Epithelial cell of esophagus (primary cell): ENCODE measurements at places on chromosomes 3 and 15.

GRCh38 chr3:72664184-72664975 lies 183.9 kb downstream of the SHQ1 start:
- no peak for DNase-seq

- no peak for DNase-seq
Measured at GRCh38 chr3:146501752-146502151, 32.4 kb upstream of the PLSCR2 start.

DNA sequence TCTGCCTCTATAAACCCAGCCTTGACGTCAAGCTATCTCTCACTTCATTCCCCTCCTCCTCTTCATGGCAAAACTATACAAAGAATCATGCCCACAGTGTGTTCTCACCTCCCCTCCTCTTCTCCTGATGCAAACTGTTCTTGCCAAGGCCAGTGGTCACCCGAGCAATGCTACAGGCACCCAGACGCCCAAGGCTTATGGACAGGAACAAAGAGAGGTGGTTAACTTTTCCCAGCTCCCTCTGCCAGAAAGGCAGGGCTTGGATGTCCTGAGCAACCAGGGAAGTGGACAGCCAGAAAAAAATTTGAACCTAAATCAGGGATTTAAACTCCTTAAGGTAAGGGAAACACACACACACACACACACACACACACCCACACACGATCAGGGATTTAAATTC lies 5.1 kb downstream of the SLC41A3 start:
- DNase-seq = no peak

GRCh38 chr3:14404631-14405359 lies 2.4 kb downstream of the SLC6A6 start:
- DNase-seq = no peak

GRCh38 chr3:3097958-3098357 lies 12.2 kb downstream of the IL5RA start:
- no peak for DNase-seq

- DNase-seq = no peak
Measured at GRCh38 chr3:119205209-119205608, 31.8 kb downstream of the UPK1B start.

GRCh38 chr15:90049666-90050604 lies 48.8 kb downstream of the ZNF710 start:
- no peak for DNase-seq

DNA sequence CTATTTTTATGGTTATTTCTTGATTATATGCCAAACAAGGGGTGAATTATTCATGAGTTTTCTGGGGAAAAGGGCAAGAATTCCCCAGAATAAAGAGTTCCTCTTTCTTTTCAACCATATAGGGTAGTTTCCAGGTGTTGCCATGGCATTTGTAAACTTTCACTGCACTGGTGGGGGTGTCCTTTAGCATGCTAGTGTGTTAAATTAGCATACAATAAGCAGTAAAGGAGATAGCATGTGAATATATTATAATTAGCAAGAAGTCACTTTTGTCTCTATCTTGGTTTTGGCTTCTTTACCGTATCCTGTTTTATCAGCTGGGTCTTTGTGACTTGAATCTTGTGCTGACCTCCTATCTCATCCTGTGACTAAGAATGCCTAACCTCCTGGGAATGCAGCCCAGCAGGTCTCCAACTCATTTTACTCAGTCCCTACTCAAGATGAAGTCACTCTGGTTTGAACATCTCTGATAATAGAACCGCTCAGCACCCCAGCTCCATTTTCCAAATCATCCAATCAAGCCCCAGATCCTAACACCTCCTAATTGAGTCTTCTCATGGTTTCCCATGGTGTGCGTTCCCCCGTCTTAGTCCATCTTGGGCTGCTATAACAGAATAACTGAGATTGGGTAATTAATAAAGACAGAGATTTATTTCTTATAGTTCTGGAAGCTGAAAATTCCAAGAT lies 3.4 kb upstream of the SELENOT start:
- DNase-seq = peak; percentile 93

- peak; percentile 48 for DNase-seq
Measured at GRCh38 chr15:101578443-101578894, 73.7 kb downstream of the TM2D3 start.

DNA sequence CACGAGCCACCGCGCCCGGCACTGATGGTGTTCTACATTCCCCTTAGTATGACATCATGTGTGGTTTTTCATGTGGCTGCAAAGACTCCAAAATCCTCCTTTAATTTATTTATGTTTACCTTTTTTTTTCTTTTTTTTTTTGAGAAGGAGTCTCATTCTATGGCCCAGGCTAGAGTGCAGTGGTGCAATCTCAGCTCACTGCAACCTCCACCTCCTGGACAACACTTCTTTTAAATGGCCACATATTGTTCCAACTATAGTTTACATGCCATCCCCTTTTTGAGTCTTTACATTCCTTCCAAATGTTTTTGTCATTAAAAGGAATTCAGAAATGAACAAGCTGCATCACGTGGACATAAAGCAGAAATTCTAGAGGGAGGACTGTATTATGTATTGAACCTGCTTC lies 10.3 kb upstream of the CDV3 start:
- DNase-seq = no peak

- no peak for DNase-seq
Measured at GRCh38 chr15:75725719-75726607, 13.3 kb upstream of the CSPG4 start.

- DNase-seq = no peak
Measured at GRCh38 chr3:12993517-12994356, 79.5 kb downstream of the IQSEC1 start.

DNA sequence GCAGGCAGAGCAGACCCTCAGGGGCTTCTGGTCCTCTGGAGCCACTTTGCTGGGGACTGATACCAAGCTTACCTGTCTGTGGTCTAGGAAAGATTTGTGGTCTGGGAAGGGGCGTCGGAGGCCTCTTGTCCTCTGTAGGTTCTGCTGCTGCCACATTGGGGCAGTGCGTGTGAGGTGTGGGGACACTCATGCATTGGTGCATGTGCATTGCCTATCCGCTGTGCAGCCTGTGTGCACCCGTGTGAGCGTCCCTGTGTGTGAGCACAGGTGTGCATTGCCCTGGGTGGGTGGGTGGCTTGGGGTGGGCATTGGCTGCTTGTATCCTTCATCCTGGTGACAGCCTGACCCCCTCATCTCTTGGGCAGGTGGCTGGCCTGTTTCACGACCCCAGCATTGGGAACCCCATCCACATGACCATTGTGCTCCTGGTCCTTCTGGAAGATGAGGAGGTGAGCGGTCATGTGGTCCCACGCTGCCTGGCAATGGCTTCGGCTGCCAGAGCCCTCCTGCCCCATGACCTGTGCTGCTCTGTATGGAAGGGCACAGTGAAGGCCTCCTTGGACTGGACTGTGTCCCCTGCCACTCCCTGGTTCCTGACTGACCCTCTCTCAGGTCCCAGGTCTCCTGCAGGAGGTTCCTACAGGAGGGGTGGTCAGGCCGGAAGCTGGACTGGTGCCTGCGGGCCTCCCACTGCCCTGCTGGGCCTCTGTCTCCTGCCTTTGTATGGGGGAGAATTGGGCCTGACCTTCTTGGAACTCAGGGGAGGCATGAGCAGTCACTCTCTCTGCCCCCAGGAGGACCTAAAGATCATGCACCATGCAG lies 41.5 kb downstream of the SAXO2 start:
- no peak for DNase-seq

- no peak for DNase-seq
Measured at GRCh38 chr3:129483870-129484269, 43.8 kb downstream of the IFT122 start.

- DNase-seq = peak; percentile 29
Measured at GRCh38 chr3:59310736-59311135, 260.9 kb upstream of the CFAP20DC start.

GRCh38 chr3:175287361-175287963 lies 428.3 kb downstream of the NAALADL2 start:
- no peak for DNase-seq

GRCh38 chr3:52119099-52119498 lies 35.1 kb downstream of the POC1A start:
- DNase-seq = no peak

- DNase-seq = no peak
Measured at GRCh38 chr3:150104564-150104963, 133.9 kb upstream of the PFN2 start.

- DNase-seq = no peak
Measured at GRCh38 chr3:133926736-133927539, 31.3 kb upstream of the RAB6B start.

DNA sequence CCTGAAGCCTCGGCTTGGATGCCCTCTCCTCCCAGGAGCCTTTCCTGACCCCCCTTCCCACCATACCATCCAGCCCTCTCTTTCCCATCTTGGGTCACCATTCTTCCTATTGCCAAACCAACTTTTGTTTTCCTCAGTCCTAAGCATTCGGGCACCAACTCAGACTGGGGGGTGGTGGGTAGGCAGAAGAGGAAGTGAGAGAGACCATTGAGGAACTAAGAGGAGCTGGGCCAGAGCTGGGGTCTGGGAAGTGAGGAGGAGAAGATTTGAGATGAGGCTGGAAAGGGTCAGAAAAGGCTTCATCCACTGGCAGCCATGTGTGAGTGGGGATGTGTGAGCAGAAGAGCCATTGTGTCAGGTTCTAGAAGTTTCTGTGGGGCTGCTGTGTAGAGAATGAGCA lies 37.7 kb downstream of the TKT start:
- no peak for DNase-seq

DNA sequence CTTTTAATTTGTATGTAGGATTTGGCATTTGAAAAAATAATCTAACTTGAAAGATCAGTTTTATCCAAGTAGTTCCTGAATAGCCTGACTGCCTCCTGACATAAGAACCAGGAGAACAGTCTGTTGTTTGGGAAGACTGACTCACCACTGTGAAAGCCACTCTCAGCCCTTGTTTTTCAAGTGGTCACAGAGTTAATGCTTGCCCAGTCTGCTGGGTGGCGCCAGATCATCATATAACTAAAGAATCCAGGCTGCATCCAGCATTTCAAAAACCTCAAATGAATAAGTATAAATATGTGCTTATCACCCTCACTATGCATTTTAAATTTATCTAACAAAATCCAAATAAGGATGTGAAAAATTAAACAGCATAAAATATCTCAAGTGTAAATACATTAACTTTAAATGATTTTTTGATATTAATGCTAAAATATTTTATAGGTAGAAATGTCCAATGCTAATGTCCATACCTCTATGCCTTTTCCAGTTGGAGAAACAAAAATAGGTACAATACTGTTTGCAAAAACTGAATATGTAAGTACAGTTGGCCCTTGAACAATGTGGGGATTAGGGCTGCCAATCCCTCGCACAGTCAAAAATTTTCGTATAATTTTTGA lies 26.9 kb upstream of the ZBBX start:
- peak; percentile 84 for DNase-seq

DNA sequence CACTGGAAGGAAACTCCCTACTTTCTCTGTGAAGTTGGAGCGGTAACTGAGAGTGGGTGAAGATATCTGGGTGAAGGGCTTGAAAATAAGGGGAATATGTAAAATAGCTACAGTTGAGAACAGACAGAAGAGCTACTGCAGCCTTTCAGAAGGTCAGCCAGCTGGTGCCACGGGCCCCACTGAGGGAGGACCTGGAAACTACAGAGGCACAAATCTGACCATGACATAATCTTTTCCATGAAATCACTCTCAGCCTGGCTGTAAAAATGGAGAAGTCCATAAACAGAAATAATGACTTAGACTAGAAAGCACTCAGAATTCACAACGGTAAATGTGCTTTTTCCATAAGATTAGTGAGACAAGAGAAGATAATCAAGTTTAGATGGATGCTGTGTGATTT lies 46.4 kb downstream of the ST3GAL6 start:
- DNase-seq = no peak

- DNase-seq = no peak
Measured at GRCh38 chr3:143914257-143914656, 57.4 kb upstream of the DIPK2A start.

DNA sequence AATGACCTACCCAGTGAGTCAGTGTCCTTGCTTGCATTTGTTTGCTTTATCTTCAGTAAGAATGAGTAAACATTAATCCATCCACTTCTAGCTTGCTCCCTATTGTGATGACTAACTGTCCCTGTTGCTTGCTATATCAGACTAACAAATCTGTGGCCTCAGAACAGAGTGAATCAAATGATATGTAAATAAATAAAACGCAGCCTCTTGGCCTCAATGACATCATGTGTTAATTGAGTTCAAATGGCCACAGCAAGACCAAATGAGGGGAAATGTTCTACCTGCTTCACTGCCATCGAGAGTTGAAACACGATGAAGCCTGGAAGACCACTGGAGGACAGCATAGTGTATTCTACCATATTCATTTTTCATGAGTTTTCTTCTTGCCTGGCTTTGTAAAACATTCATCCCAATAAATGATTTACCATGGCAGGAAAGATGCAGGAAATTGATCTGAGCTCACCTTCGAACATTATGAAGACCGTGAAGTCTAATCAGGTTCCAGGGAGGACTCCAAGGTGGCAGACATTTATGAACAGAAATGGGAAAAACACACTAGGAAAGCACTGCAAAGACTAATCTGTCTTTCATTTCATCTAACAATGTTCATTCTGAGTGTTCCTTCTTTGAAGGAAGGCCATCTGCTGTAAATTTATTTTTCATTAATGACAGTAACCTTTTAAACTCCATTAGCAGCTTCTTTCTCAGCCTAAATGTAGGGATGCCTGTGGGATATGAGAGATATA lies 1144.5 kb downstream of the TUSC7 start:
- peak; percentile 85 for DNase-seq

GRCh38 chr3:141422961-141423582 lies 54.8 kb downstream of the ZBTB38 start:
- no peak for DNase-seq

DNA sequence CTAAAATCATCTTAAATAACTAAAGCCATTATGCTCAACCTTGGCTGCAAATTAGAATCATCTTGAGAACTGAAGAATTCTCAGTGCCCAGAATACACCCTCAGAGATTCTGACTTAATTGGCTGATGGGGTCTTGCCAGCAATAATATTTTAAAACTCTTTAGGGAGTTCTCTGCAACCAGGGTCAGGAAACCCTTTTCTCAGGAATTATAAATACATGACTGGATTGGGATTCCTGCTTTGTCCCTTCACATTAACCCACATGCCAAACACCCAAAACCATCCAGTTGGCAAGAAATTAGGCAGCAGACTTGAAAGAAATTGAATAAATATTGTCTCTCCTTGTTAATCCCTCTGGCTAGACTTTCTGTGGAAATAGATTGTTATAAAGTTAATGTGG lies 482.3 kb upstream of the NECTIN3 start:
- no peak for DNase-seq

- peak; percentile 86 for DNase-seq
Measured at GRCh38 chr15:43826508-43827341, at the start of gene WDR76. Gene WDR76 (plus strand): TSS chr15:43827002. CDS start chr15:43827033, 31 bp downstream.

- DNase-seq = no peak
Measured at GRCh38 chr15:58324533-58324932, 107.3 kb upstream of the LIPC start.

GRCh38 chr3:58609990-58610389 lies 32.8 kb upstream of the FAM107A start:
- DNase-seq = no peak

GRCh38 chr3:27567251-27567650 lies 83.1 kb upstream of the SLC4A7 start:
- DNase-seq = no peak

DNA sequence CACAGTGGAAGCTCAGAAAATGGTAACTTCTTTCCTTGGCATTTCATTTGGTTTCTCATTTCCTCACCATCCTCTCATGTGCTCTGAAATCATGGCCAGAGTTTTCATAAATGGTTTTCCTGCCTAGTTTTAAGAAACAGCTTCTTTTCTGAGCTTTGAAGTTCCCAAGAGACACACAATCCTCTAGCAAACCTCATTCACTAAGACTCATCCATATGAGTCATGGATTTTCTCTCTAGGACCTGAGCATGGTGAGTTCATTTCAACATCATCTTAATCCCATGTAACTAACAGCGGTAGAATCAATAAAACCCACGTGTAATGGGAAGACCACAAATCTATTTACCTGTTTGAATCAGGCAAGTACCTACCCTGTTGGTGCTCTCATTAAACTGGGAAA lies 274.5 kb upstream of the LRTM1 start:
- no peak for DNase-seq
